Stimulated activated CD4-positive, alpha-beta T cell treated with anti-CD3 and anti-CD28 coated beads, Interleukin-12 subunit alpha, Interleukin-12 subunit beta, amount 100 ng/mL, for 48 hours (primary cell): ENCODE measurements at places on chromosomes 11 and 22.

DNA sequence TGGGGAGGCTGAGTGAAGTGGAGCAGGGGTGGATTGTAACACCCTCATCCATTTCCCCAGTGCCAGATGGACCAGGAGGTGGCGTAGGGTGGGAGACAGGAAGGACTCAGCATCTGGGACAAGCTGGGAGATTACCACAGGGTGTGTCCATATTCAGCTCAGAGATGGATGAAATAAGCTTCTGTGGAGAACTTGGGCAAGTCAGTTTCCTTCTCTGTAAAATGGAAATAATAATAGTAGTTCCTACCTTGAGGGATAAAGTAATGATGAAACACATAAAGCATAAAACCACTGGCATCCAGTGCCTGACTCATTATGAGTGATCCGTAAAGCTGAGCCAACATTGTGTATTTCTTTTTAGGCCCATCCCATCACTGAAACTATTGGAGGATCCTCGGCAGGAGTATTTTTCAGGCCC is 607 bp upstream of the ROBO4 start:
- no peak for DNase-seq

DNA sequence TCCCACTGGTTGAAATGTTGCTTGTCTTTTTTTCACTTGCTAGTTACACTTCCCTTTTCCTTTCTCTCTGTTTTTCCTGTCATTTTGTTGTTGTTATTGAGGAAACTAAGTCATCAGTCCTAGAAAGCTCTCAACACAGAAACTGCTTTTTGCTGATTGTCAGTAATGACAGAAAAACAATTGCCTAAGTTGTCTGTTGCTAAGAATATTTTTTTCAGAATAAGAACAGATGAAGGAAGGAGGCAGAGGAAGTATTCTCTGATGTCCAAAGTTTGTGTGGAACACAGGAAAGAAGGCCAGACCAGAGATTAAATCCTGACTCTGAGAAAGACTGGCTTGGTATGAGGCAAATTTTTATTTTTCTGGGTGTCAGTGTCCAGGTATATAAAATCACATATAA is 163.3 kb downstream of the CASP12 start:
- DNase-seq: no peak

- no peak for DNase-seq
Measured at GRCh38 chr11:116421529-116422185, 351.1 kb downstream of the BUD13 start.

DNA sequence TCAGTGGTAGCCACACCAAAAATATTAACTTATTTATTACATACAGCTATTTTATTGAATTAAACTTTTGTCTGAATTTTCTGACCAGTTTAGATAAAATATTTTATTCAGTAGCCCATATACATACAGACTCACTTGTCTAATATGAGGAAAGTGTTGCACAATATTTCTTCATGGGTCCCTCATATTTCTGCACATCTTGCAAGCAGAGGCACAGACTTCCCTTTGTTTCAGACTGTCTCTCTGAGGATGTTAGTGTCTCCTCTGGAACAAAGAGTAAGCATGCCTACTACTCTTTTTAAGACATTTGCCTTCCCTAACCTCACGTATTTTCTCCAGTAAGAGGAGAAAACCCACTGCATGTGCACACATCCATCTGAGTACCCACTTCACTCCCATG is 81.2 kb downstream of the OR5AK2 start:
- no peak for DNase-seq

- DNase-seq: no peak
Measured at GRCh38 chr11:44943118-44943517, 7.6 kb downstream of the TP53I11 start.

DNA sequence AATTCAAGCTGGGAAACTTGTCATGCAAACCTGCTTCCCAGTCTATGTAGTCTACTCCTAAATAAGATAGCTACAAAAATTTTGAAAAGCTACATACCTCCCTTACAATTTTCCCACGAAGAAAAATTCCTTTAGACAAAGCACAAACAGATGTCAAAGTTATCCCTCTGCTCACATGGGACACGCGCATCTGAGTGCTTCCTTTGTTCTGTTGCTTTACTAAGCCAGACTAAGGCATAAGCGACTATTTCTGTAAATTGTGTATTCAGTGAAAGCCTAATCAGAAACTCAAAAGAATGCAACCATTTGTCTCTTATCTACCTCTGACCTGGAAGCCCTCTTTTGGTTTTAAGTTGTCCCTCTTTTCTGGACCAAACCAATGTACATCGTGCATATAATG is 583.7 kb upstream of the B3GAT1 start:
- no peak for DNase-seq

DNA sequence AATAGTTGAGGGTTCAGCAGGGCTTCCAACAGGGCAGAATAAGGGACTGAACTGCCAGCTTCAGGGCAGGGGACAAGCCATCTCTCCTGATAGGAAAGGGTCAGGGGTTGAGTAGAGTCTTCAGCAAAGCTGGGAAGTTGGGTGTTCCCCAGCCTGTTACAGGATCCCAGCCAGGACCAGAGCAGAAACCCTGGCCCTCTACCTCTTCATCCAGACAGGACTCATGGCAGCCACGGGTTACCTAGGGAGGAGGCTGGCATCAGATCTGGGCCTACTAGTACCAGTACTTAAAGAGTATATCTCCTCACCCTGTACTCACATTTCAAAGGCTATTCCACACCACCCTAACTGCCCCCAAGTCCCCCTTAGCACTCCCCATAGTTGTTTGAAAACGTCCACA is 2.4 kb upstream of the TAF10 start:
- DNase-seq: no peak

GRCh38 chr11:10317776-10318526 is 13.1 kb downstream of the ADM start:
- no peak for DNase-seq

GRCh38 chr11:132782102-132782501 is 750.2 kb downstream of the OPCML start:
- no peak for DNase-seq

- DNase-seq: peak; percentile 67
Measured at GRCh38 chr11:125923012-125923579, 18.8 kb downstream of the DDX25 start.

- DNase-seq: no peak
Measured at GRCh38 chr11:80778432-80778831, 1337.6 kb upstream of the TENM4 start.

DNA sequence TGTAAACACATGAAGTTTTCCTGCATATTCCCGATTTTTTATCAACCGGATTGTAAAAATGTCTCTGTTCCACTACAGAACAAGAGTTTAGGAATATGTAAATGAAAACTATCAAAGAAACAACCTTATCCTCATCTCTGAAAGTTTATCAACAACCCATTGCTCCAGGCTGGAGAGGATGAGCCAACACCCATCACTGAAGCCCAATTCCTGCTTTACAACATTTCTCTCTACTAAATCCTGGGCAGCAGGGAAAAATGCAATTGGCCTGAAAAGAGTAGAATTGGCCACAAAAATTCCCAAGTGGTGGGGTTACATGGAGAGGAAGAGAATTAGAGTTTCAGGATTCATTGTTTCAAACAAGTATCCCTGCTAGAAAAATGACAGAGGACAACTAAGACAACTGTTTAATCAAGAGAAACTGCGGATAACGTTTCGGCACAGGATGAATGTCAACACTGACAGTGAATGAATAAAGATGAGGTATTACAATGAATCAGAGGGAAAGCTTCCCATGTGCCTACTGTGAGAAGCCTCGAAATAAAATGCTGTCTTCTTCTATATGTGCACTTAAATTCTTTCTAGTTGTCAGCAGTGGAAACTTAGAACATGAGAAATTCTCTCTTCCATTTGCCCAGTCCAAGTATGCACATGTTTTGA is 317.3 kb upstream of the ANO3 start:
- no peak for DNase-seq

DNA sequence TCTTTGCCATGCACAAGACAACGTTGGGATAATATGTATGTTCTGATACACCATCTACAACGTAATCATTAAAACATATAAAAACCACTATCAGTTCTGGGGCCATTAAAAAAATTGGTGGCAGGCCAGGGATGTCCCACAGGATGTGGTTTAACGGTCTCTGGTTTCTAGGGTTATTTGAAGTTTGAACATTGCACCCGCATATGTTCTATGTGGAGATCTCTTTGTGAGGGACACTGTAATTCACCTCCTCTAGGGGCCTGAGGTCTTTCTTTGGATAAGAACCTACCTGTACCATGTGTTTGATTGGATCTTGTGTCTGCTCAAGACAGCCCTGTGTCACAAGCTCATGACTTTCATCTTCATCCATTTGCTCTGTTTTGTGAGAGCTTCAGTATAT is 73.2 kb downstream of the GGTLC2 start:
- no peak for DNase-seq

DNA sequence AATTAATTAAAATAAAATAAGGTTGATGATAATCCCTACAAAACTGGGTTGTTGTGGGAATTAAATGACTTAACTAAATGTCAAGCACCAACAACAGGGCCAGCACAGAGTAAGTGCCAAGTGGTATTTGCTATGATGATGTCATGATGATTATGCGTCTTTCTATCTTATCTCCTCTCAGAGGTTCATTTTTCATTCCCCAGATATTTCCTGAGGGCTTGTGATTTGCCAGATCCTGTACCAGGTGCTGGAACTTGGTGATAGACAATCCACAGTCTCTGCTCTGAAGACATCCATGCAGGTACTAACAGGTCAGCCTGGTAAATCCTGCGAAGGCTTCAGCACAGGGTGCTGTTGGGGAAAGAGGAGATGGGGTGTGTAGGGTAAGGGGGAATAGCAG is 8.1 kb upstream of the MYH9 start:
- no peak for DNase-seq

DNA sequence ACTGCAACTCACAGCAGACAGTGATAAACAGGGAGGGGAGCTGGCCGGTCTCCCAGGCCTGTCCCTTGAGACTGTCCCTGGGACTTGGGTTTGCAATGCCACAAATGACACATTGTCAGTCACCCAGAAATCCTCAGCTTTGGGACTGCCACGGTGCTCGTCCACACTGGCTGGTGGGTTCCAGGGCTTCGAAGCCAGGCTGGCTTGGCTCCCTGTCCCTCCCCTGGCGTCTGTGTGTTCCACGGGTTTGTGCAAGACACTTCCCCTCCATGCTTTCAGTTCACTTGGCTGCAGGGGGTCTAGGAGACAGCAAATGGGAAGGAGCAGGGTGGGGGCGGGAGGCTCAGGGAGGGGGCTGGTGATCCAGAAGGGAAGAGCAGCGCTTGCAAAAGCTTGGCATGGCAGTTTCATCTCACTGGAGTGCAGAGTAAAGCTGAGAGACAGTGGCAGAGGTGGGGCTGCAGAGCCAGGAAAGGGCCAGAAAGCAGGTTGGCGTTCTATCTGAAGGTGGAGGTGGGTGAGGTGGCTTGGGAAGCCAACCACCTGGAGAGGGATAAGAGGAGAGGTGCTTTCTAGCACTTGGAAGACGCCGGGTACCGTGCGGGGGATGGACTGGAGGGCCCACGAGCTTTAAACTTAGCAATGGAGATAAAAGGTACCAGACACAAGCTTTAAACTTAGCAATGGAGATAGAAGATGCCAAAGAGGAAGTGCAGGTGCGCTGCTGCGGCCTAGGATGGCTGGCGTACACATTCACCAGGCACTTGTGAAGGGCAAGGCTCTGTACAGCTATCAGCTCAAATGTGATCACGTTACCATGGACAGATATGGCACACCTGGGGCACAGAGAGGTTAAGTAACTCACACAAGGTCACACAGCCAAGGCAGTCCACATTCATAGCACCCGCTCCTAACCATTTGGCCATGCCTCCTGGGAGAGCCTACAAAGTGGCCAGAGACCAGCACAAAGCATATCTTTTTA is 86.4 kb upstream of the SHISAL1 start:
- DNase-seq: no peak

- DNase-seq: no peak
Measured at GRCh38 chr11:36156817-36157519, 132.3 kb downstream of the COMMD9 start.

- DNase-seq: no peak
Measured at GRCh38 chr11:47369676-47370075, 8.7 kb downstream of the SPI1 start.

- no peak for DNase-seq
Measured at GRCh38 chr11:36053862-36054261, 110.0 kb downstream of the LDLRAD3 start.
